A549 (cell line): ENCODE measurements at places on chromosomes 1 and 21.

DNA sequence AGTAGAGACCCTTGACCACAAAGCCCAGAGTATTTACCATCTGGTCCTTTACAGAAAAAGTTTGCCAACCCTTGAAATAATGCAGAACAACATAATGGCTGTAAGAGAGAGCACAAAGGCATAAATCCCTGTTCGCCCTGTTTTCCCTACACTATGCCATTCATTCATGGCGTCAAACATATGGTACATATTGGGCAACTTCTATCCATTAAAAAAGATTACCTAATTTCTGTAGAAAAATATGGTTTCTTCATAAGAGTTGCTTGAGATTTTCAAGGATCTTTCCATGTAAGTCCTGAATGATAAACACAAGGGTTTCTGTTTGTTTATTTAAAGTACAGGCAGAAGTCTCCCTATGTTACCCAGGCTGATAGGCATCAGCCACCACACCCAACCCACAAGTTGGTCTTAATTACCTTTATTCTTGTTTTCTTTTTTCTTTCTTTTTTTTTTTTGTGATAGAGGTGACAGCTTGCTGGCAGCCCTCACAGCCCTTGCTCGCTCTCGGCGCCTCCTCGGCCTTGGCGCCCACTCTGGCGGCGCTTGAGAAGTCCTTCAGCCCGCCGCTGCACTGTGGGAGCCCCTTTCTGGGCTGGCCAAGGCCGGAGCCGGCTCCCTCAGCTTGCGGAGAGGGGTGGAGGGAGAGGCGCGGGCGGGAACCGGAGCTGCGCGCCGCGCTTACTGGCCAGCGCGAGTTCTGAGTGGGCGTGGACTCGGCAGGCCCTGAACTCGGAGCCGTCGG, 68.3 kb upstream of the NR5A2 start:
- DNase-seq: no peak

DNA sequence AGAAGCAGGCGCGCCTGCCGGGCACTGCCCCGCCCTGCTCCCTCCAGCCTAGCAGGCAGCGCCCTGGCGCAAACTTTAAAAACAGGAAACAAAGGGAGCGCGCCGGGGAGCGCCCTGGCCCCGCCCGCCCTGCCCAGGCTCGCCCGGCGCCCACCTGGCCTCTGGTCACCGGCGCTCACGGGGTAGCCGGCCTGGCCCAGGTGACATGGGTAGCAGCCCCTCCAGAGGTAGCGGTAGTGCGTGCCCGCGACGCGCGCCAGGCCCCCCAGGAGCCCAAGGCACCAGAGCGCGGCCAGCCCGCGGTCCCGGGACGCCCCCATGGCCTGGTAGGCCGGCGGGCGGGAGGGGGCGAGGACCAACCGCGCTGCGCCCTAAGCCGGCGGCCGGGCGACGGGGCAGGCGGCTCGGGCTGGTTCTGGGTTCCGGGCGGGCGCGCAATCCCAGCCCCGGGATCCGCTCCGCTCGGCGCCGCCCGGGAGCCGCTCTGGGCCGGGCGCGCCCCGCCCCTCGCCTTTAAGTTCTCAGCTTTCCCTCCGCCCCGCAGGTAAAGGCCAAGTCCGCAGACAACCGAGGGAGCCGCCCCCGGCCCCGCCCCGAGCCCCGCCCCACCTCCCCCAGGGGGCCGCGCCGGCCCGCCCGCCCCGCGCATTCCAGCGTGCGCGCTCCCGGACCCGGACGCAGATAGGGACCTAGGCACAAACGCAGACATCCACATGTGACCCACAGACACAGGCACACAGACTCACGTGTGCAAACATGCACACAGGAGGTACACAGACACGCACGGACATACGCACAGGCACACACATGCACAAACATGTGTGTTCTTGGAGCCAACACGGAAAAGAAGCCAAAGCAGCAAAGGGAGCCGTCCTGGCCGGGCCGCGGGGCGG, 76.7 kb downstream of the ARHGEF16 start:
- DNase-seq: peak; percentile 67

- DNase-seq: peak; percentile 17
Measured at GRCh38 chr1:68231627-68232288, 565 bp downstream of the WLS start.

DNA sequence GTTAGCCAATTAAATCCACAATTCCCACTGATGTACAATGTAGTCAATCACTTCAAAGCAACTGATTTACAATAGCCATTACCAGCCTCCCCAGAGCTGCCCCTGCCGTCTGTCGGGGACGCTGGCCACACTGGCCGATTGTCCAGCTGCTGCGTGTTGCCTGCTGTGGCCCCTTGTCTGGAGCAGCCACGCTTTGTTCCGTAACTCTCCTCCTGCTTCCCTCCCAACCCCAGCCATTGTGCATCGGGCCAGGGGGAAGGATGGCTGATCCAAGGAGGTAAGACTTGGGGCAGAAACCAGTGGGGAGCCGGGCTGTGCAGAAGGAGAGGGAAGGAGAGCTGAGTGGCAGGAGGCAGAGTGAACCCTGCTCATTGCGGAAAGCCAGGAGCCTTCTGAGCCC, 83.6 kb upstream of the LYST start:
- no peak for DNase-seq

DNA sequence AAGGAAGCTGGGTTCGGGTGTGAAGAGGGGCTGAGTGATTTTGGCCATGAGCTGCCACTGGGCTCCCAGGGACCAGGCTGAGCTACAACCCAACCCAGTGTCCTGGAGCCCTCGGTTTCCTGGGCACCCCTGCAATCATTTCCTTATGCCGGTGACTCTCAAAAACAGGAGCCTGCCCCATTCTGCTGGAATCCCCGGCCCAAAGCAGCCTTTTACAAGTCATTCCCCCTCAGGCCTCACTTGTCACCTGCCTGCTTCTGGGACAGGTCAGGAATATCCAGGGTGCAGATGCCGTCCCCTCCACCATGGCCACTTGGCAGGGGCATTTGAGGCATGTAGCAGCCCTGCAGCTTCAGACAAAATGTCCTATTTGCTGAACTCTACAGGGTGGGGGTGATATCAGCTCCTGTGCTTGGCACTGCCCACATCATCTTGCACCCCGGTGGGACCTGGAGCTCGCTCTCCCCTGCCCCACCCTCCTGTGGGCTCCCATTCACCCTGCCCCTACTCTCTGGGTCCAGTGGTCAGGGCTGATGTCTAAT, 30.0 kb downstream of the CDK18 start:
- DNase-seq: no peak

GRCh38 chr1:235516862-235517446, 12.7 kb upstream of the B3GALNT2 start:
- no peak for DNase-seq
